ENCODE measurements at places on chromosomes 6 and 20.

DNA sequence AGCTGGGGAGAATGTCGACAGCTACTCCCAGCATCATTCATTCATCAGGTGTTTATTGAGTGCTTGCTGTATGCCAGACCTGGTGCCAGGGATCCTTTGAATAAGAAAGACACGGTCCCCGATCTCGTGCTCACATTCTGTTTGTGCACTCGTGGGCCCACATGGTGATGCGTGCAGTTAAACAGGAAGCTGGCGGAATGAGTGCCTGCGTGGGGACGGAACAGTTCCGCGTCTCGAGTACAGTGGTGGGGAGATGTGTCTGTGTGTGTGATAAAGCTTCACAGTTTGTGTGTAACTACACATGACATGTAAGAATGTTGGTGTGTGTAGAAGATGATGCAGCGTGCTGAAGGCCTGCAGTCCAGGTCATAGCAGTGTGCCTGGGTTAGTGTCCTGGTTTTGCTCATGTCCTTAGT lies 6.5 kb downstream of the RBM38 start:
- peak; percentile 60 for DNase-seq

- DNase-seq = no peak
Measured at GRCh38 chr6:111267764-111268333, 180.5 kb downstream of the SLC16A10 start.

- no peak for DNase-seq
Measured at GRCh38 chr6:133644548-133644891, 244.4 kb upstream of the TCF21 start.

DNA sequence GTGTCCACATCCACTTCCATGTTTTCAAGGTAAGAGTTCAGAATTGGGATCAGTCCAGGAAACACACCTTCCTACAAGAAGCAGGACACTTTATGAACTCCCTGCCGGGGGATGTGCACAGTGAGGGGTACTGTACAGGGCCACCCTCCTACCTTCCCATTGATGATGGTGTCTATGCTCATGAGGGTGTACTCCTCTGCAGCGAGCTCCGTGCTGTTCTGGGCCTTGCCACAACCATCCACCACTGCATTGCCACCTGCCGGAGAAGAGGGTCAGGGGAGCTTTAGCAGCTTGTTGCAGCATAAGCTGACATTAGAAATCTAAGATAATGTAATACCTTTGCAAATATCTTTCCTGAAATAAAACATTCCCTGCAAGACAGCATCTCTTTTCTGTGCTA lies 44.8 kb downstream of the GCLC start:
- DNase-seq = no peak

GRCh38 chr6:134640229-134640628 lies 309.7 kb downstream of the ALDH8A1 start:
- DNase-seq = no peak

DNA sequence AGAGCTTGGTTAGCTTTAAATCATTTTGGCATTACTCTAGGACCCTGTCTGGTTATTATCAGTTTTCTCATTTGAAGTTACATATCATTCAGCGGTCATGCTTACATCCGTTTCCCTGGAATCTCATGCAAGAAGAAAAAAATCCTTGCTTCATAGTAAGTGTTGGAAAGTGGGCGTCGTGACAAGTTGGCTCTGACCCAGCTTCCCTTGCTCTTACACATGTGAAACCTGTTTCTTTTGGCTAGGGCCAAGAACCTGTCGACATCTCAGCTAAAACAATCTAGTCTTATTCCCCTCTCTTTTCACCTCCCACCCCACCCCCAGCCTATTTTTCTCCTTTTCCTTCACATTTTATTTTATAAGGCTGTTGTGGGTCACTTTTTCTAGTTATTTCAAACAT lies 45.5 kb downstream of the ANKS1A start:
- DNase-seq = no peak

GRCh38 chr20:59253779-59254319 lies 46.6 kb upstream of the EDN3 start:
- DNase-seq = peak; percentile 20

DNA sequence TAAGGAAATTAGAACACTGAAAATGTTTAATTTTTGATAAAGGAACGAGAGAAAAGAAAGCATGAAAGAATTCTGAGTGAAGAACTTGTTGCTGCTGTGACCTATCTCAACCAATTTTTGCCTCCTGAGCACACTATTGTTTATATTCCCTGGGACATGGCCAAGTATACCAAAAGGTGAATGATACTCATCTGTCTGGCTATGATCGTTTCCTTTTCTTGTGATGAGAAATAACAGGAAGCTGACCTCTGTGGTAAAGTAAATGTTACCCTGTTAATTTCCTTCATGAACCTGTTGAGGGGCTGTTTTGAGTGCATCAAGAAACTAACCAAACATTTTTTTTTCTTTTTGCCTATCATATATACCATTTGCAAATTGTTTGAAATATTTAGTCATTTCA lies 69.1 kb downstream of the FIG4 start:
- no peak for DNase-seq

DNA sequence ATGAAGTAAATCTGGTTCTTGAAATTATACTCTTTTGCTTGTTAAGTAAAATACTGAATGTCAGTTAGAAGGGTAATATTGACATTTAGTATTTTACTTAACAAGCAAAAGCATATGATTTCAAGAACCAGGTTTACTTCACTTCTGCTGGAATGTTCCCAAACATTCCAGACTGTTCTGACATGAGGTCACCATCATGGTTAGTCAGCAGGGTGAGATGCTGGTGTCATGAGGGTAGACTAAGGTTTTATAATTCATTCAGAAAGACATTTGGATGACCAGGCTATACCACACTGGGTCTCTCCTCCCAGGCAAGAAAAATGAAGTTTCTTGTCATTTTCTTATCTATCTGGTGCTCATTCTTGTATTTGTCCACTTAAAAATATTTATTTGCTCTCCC lies 414.4 kb upstream of the MMS22L start:
- DNase-seq = no peak

DNA sequence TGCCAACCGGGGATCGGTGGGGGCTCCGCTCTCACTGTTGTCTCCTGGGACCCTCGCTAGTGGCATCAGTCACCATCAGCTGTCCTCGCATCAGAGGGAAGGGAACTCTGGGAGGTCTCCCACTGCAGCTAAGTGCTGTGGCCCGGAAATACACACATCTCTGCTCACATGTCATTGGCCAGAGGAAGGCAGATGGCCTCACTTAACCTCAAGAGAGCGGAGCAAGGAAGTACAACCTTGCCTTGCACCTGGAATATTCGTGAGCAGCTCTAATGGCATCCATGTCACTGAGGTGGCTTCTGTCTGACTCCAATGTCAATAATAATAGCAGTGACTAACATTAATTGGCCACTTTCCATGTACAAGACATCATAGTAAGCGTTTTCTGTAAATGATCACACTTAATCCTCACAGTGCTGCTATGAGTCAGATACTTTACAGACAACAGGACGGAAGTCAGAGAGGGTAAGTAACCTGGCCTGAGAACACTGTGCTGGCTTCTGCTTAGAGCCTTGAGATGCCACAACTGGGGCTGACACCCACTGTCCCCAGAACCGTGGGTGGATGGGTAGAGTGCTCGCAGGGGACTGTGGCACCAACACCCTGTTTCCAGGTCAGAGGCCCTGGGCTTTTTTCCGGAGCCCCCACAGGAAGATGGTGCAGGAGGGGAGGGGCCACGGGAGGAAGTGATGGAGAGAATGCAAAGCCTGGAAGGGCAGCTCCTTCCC lies 6.0 kb downstream of the LHFPL5 start:
- no peak for DNase-seq

- no peak for DNase-seq
Measured at GRCh38 chr6:35026434-35027222, 114.5 kb downstream of the TCP11 start.

- no peak for DNase-seq
Measured at GRCh38 chr6:26426691-26427450, 13.4 kb upstream of the BTN3A3 start.

DNA sequence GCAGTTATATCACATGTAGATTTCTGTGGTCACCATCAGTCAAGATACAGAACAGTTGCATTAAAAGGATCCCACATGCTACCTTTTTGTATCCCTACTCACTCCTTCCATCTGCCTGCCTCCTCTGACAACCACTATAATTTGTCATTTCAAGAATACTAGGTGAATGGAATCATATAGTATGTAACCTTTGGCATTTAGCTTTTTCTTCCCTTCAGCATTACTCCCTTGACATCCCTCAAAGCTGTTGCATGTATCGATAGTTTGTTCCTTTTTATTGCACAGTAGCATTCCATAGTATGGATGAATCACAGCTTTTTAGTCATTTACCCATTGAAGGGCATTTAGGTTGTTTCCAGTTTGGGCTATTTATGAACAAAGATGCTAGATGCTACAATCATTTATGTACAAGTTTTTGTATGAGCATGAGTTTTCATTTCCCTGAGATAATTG lies 26.1 kb downstream of the NCOA7 start:
- no peak for DNase-seq

- DNase-seq = no peak
Measured at GRCh38 chr6:34301408-34301807, 52.6 kb upstream of the SMIM29 start.

DNA sequence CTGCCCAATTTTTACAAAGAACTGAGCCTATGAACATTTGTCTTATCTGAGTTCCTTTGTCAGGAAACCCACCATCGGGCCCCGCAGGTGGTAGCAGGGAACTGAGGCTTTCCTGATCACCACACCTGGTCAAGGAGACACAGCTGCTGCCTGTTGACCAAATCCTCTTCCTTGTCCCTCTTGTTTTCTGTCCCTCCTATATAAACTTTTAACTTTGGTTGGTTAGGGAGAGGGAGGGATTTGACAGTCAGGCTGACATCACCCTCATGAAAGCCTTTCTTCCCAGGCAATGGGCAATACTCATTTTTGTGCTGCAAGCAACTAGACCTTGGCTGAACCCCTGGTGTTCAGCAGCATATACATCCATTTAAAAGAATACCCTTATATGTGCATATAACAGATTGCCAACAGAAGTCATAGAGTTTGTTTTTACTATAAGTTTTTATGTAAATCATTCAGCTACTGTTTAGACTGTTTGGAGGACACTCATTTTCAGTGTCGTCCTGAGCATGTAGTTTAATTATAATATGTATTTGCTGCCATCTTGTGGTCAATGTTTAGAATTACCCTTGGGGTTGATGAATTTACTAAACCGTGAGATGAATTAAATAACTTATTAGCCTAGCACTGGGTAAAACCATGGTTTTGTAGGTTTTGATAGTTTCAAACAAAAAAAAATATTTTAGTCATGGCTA lies 17.0 kb downstream of the CRISP1 start:
- DNase-seq = no peak

DNA sequence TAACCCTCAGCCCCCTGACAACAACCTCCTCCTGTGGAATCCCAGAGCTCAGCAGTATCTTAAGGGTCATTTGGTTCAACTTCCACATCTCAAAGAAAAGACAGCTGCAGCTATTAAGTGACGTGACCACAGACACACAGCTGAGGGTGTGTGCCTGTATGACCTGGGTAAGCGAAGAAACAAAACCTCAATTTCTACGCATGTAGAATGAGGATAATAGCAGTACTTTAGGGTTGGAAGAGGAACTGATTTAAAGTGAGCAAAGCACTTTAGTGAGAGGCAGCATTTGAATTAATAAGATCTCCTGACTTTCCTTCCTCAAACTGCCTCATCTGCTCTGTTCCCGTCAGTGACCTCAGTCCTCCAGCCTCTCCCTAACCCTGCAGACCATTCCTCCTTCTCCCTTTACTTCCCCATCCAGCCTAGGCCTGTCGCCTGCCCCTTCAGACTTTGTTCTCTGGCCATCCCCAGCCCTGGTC lies 6.8 kb upstream of the ARMC2 start:
- no peak for DNase-seq

GRCh38 chr20:3874194-3874844 lies 14.9 kb upstream of the PANK2 start:
- DNase-seq = no peak

GRCh38 chr6:31888276-31889258 lies 8.9 kb downstream of the EHMT2 start:
- DNase-seq = peak; percentile 53

DNA sequence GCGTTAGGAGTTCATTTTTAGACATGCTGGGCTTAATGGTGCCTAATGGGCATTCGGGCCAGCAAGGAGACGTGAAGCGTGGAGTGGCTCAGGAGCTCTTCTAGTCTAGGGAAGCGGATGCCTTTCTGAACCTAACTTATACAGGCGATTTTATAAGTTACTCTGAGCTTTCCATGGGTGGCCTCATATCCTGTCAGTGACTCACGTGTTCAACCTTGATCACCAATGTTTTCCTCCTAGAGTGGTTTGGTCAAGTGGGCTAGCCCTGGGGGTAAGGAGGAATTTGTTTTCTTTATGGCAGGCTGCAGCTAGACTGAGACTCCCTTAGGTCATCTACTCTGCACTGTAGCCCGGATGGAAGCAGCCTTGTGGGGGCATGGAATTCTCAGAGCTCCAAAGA lies 52.1 kb downstream of the PLAGL1 start:
- DNase-seq = no peak

DNA sequence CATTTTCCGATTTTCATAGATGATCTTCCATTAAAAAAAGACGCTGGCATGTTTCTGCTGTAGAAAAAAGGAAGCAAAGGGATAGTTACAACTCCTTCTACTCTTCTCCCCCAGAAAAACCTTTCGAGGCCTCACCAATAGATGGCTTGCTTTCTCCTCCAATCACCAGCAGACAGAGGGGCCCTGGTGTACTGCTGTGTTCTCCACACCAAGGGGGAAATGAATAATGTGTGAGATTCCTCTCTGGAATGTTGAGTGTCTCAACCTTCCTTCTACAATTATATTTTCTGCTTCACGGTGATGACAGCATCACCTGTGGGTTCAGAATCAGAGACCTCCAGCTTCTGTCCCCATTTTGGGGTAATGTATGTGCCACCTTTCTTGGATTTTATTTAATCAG lies 185.7 kb upstream of the FLRT3 start:
- no peak for DNase-seq

DNA sequence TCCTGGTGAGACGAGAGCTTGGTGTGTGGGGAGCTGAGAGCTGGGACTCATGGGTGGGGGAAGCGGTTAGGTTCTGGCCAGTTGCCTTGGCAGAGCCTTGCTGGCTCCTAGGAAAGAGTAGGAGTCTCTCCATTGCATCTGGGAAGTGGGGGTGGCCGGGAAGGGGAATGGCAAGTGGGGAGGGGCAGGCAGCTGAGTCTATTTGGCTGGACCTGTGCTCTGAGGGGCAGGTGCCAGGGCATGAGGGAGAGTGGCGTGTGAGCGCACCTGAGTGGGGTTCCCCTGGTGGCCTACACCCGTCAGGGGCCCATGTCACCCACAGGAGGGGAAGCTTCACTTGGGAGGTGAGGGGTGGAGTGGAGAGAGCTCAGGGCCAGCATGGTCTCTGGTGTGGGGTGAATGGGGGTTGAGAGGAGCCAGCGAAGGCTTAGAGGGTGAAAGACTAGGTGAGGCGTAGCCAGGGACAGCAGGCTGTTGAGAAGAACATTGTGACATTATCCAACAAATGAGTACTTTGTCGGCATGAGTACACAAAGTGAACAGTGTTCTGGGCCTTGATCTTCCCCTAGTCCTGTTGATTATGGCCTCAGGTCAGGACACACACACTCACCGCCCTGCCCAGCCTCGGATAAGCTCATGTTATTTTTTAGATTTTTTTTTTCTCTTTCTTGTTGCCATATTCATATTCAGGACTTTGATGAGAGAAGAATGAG lies 59.8 kb downstream of the FAM120B start:
- DNase-seq = no peak

GRCh38 chr20:42336576-42336975 lies 718.4 kb upstream of the CHD6 start:
- DNase-seq = no peak

Data from activated gamma-delta T cell treated with Interleukin-2 at 50 U/mL for 16 hours (primary cell).